AG09309 (cell line): ENCODE measurements at places on chromosomes 1 and 21.

DNA sequence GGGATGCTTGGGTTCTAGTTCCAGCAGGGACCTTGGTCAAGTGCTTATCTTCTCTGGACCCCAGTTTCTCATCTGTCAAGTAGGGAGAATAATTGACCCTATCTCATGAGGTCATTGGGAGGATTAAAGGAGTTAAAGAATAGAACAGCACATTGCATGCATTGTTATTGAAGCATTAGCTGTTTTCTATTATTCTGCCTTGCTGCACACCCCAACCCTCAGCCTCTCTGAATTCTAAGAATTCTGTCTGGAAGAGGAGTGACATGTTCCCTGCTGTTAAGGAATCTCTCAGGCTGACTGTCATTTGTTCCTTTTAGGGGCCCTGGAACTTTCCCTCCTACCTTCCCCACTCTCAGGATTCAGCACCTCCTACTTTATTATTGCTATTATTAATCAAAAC, 73.9 kb downstream of the NENF start:
- no peak for DNase-seq

DNA sequence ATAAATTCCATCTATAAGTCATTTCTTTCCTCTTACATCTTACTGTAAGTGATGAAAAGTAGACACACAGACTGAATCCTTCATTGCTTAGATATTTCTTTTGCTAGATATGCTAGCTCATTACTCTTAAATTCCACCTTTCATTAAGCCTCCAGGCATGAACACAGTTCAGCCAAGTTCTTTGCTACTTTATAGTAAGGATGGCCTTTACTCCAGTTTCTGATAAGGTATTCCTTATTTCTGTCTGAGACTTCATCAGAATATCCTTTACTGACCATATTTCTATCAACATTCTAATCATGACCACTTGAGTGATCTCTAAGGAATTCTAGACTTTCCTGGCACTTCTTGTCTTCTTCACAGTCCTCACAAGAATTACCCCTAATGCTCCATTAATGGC, 191.7 kb upstream of the KCTD3 start:
- DNase-seq, result no peak

DNA sequence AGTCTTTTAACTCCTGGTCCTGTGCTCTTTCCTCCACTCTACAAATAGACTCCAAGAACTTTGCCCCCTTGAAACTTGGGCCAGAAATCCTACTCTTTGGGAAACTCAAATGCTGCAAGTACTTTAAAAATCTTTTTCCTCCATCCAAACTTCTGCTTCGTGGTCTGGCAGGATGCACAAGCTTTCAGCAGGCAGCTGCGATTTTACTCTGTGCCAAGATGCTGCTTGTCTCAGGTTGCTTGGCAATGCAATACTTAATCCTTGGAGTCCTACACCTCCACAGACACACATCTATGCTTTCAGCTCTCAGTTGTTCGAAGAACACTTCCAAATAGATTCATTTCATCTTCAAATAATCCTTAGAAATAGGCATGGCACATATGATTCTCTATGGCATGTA, 435.3 kb upstream of the USP24 start:
- DNase-seq, result no peak

DNA sequence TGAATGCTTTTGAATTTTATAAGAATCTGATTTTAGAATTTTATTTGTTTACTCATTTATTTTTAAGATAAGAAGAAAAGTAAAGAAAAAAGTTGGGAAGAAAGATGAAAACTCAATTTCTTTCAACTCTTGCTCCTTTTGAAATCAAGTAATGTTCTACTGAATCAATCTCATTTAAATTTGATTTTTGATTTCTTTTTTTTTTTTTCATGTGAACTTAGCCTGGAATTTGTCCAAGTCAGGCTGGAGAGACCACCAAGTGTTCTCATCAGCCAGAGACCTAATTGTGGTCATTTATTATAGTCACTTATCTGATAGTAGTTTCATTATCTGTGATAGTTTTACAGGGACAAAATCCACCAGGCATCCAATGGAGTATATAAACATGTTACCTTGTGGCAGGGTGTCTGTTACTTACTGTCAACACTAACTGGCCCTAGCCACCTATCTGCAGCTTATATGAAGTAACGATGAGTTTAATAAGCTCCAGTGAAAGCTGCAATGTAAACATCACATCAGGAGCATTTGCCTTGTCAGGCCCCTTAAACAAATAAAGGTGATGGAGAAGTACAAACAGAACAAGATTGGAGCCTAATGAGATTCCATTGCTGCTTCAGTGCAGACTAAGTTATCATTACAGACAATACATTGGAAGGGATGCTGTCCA, 39.2 kb downstream of the HLX start:
- DNase-seq, result no peak

DNA sequence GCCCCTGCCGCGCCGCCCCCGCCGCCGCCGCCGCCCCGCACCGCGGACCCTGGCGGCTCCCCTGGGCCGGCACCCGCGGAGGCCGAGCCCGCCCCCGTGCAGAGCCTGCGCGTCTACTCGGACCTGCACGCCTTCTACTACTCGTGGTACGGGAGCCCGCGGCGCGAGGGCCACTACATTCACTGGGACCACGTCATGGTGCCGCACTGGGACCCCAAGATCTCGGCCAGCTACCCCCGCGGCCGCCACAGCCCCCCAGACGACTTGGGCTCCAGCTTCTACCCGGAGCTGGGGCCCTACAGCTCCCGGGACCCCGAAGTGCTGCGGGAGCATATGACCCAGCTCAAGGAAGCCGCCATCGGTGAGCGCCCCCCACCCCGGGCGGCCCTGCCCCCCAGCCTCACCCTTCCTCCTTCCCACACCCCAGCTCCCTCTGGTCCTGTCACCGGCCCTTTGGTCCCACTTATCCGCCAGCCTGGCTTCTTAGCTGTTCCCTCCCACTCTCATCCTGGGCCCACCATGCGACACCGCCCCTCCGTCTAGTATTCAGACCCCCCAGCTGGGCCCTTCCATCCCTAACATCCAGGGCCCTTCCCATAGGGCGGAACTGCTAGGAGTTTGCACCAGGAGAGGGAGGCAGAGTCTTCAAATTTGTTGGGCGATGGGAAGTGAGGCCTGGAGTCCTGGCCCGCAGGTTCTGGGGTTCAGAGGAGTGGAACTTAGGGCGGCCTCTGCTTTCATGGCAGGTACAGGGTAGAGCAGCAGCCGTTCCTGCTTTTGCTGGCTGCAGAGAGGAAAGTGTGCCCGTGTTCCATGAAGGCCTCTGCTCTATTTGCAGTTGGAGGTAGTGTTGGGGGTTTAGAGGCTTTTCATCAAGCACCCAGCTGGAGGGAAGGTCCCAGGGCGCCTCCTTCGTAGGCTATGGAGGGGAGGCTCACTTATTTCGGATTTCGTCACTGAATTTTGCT, 1.0 kb downstream of the MANEAL start:
- no peak for DNase-seq

DNA sequence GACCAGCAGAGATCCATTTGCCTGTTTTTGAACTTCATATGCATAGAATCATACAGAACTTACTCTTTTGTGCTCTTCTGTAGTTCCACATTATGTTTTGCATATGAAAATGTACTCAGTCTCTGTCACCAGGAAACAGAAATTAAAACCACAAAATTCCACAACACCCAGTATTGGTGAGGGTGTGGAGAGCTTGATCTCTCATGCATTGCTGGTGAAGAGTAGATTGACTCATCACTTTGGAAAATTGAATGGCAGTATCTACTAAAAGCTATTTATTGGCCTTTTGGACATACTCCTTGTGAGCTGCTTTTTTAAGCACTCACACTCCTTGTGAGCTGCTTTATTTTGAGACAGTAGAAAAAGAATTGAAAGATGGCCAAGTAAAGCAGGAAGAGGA, 43.3 kb downstream of the VTCN1 start:
- no peak for DNase-seq

GRCh38 chr1:115192200-115192767, 103.0 kb upstream of the TSPAN2 start:
- no peak for DNase-seq

GRCh38 chr1:198598796-198599321, 40.0 kb upstream of the PTPRC start:
- DNase-seq, result no peak

DNA sequence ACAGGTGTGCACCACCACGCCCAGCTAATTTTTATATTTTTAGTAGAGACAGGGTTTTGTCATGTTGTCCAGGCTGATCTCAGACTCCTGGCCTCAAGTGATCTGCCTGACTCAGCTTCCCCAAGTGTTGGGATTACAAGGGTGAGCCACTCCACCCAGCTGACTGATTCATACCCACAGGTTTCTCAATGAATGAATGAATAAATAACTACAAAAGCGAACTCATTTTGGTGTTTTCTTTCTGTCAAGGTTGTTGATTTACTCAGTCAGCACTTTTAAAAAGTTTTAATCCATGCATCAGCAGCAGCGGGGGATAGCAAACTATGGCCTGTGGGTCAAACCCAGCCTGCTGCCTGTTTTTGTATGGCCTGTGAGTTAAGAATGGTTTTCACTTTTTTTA, 217.5 kb downstream of the FAF1 start:
- DNase-seq, result no peak

- no peak for DNase-seq
These were observed 32.9 kb downstream of the IVNS1ABP start for GRCh38 chr1:185284116-185284515.

GRCh38 chr21:28602546-28602945, 390.1 kb downstream of the LTN1 start:
- DNase-seq, result no peak

DNA sequence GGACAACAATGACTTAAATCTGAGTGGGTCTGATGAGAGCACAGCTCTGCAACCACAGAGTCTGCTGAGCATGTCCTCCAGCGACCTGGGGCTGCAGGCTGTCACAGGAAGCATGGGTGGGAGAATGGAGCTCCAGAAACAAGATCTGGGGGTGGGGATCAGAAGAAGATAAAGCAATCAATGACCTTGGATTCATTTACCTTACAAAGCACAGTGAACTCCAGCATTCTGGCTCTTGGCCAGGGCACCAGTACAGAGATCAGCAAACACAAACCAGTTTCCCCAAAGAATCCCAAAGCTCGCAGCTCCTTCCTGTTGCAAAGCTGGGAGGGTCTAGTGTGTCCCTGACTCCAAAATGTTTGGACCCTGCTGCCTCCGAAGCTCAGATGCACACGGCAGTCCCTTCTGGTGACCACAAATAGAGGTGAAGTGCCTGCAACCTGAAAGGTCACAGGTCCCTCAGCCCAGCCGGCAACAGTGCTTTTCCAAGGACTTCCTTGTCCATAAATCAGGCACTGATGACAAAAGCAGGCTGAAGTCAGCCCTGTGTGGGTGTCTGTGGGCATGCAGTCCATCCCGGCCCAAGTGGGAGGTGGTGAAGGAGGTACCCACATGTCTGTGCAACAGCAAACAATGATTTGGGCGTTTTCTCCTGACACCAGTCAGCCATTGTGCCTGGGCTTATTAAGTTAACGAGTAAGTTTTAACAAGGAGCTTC, 76.1 kb downstream of the SH3BGR start:
- no peak for DNase-seq

DNA sequence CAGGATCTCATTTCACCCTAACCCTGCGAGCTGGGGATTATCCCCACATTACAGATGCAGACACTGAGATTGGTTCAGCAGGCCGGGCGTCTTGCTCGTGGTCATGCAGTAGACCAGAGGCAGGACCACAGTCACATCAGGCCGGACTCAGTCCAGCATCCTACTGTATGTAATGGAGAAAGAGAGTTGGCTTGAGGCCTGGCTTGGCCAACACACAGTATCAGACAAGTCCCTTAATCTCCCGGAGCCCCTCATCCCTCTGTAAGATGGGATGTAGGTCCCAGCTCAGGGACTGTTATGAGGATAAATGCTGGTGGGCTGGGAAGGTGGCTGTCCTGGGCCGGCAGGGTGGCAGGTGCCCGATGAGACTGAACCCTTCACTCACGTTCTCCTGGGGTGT, 66.1 kb upstream of the ACTL8 start:
- no peak for DNase-seq

- no peak for DNase-seq
These were observed 3.8 kb downstream of the MXRA8 start for GRCh38 chr1:1354271-1355247.

DNA sequence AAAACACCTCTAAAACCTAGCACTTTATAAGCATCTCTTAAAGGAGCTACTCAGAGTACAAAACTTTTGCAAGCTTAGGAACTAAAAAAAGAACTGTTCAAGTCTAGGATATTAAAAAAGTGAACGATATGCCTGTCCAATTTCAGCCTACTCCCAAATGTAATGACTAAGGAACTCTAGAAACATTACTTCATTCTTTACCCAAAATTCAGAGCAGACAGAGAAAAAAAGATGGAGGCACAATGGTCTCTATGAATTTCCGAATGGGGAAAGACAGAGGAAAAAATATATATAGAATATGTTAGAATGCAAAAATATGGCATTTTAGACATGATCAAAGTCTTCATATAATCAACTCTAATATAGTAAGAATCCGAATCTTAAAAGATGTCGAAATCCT, 61.2 kb downstream of the TP53BP2 start:
- no peak for DNase-seq

GRCh38 chr1:207938016-207938415, 27.1 kb upstream of the CD34 start:
- no peak for DNase-seq
